ENCODE measurements at places on chromosomes 12 and 14.
A peak's percentile ranks its signal among the peaks of the same experiment; 100 is the strongest.

GRCh38 chr14:79161571-79161970 lies 991.4 kb downstream of the NRXN3 start:
- DNase-seq: no peak

DNA sequence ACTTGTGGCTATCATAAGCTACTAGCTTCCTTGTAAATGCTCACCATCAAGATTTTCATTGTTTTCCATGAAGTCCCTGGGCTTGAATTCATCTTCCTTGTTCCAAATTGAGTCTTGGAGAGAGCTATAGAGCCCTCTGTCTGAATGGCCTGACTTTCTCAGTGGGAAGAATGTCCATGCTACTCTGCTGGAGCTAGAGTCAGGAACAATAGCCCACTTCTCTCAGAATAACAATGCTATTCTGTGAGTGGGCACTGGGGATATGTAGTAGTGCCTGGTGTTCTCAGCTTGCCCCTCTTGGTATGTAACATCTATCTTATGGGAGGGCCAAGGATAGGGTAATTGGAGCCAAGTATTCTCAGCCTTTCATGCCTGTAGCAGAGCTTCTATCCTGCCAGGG lies 127.6 kb upstream of the TRHDE start:
- no peak for DNase-seq

- DNase-seq: no peak
Measured at GRCh38 chr14:41605550-41606281, 960 bp upstream of the LRFN5 start.

GRCh38 chr12:615620-616019 lies 47.6 kb downstream of the NINJ2 start:
- DNase-seq: no peak

- DNase-seq: no peak
Measured at GRCh38 chr14:81366214-81366613, 33.9 kb downstream of the STON2 start.

GRCh38 chr12:28708918-28709371 lies 440.1 kb upstream of the FAR2 start:
- no peak for DNase-seq

- DNase-seq: no peak
Measured at GRCh38 chr14:55065411-55065810, 14.0 kb downstream of the MAPK1IP1L start.

- no peak for DNase-seq
Measured at GRCh38 chr12:57456145-57456700, 1.1 kb downstream of the INHBE start.

- DNase-seq: no peak
Measured at GRCh38 chr12:119391673-119392072, 57.1 kb downstream of the CCDC60 start.

- DNase-seq: peak; percentile 27
Measured at GRCh38 chr12:51591016-51591901, at the start of gene SCN8A. TSS of gene SCN8A (plus strand) at chr12:51591233. CDS start at chr12:51662818, 71,585 bp downstream.

DNA sequence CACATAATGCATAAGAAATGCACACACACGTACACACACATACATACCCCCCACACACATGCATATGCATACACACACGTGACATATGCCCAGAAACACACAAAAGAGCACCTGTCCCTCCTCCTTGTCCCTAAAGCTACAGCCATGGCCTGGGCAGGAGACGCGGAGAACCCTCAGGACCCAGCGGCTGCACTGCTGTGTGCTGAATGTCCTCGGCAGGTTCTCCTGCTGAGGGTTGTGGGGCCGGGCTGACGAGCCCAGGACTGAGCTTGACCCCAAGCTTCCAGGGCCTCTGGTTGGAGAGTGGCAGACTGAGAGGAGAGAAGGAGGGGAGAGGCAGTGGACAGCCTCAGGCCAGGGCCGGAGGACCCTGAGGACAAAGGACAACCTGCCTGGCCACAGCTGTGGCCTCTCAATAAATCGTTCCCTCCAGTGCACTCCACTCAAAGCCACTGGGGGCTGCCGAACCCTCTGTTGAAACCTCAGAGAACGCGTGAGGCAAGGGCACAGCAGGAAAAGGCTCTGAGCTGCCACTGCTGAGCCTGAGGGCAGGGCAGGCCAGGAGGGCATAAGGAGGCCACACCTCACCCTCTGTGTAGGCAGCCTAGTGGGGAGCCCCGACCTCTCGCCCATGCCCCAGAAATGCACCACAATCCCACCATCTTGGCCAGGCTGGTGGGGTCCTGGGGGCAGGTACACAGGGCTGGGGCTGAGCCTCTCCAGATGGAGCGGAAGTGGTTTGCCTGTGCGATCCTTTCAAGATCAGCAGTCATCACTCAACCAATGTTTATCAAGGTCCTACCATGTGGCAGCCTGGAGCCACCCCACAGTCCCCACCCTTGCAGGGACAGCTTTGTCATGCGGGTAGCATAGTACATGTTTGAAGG lies 3.1 kb downstream of the CACNA2D4 start:
- DNase-seq: no peak

DNA sequence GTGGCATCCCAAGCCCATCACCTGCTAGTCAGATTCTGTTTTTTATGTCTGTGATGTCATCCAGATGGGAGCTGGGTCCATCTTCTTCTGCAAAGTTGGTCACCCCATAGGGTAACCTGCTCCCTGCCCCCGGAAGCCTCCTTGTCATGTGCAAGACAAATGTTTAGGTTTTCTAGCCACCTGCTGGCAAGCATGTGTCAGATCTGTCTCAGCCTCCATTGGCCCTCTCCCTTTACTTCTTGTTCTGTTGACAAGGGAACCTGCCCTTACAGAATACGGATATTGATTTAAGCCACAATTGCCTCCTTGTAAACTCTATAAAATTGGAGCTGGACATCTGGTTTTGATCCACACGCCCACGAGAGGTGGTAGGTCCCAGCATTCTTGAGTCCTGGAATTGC lies 7.5 kb downstream of the NTF3 start:
- DNase-seq: no peak

GRCh38 chr12:42585841-42586216 lies 3.7 kb downstream of the PRICKLE1 start:
- no peak for DNase-seq

DNA sequence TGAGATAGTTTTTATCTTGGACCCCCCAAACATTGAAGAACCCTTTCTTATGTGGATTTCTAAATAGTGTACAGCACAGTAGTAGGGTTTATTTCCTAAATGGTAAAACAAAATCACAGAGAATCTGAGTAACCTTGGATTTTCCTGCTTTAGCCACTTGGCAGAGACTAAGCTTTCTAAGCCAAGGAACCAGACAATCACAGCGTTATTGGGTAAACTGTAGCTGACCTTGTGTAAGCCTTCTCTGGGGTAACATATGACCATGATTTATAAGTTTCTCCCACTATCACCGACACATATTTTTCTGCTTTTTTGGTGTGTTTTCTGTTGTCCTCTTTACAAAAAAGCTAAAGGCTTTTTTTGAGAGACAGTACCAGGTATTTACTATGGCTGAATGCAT lies 136.3 kb upstream of the PZP start:
- DNase-seq: no peak

GRCh38 chr12:1307796-1308195 lies 286.6 kb downstream of the FBXL14 start:
- DNase-seq: no peak

DNA sequence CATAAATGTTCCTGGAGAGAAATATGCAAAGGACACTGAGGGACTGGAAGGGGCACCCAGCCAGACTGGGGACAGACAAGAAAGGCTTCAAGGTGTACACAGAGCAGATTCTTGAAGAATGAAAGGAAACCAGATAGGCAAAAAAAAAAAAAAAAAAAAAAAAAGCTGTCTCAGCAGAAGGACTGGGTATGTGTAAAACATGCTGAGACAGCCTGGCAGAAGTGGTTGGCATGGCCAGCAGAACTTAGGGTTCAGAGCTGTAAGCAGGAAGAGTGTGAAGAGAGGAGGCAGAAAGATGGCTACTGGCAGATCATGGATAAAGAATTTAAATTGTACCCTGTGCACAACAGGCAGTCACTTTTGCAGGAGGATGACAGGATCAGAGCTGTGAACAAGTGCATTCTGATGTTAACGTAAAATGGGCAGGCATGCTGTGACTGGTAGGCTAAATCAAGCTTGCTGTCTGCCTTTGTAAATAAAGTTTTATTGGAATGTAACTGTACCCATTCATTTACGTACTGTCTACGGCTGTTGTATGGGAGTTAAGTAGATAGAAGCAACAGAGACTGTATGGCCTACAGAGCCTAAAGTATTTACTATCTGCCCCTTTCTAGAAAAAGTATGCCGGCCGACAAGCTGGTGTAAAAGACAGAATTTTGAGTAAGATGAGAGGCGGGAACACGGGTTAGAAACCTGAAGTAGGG lies 42.2 kb downstream of the UBR7 start:
- no peak for DNase-seq

- no peak for DNase-seq
Measured at GRCh38 chr12:63955831-63956666, 111.5 kb downstream of the SRGAP1 start.

DNA sequence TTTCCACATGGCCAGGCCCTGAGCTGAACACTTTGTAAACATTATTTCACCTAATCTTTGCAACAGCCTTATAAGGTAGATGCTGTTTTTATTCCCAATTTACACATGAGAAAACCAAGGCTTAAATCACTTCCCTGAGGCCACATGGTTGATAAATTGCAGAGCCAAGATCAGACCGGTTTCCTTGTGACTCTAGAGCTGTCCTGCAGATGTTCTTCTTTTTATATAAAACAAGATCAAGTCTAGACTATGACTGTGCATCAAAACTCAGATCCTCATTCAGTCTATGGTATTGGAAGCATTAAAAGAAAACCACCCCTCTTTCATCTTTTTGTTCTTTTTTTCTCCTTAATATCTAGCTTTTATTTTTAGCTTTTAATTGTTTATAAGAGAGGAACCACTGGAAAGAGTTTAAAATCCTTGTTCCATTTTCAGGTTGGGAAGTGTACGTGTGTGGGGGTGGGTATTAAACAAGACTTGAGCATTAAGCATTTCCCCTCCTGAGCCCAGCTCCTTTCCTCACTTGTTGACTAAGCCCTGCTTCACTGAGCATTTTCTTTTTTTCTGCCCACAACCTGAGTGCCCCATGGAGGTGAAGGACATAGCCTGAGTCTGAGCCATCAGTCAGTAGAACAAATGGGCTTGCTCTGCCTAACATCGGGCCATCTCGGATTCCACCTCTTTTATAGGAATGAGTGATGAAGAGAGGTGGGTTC lies 45.4 kb downstream of the GPATCH2L start:
- DNase-seq: no peak

- no peak for DNase-seq
Measured at GRCh38 chr14:22314183-22314820, 274.7 kb downstream of the DAD1 start.

GRCh38 chr12:56129206-56129941 lies 1.3 kb downstream of the ESYT1 start:
- DNase-seq: peak; percentile 45

GRCh38 chr12:64025174-64025958 lies 180.9 kb downstream of the SRGAP1 start:
- DNase-seq: no peak

GRCh38 chr14:29930283-29930682 lies 2.6 kb upstream of the PRKD1 start:
- DNase-seq: no peak

GRCh38 chr12:129966146-129966995 lies 62.5 kb upstream of the TMEM132D start:
- no peak for DNase-seq

DNA sequence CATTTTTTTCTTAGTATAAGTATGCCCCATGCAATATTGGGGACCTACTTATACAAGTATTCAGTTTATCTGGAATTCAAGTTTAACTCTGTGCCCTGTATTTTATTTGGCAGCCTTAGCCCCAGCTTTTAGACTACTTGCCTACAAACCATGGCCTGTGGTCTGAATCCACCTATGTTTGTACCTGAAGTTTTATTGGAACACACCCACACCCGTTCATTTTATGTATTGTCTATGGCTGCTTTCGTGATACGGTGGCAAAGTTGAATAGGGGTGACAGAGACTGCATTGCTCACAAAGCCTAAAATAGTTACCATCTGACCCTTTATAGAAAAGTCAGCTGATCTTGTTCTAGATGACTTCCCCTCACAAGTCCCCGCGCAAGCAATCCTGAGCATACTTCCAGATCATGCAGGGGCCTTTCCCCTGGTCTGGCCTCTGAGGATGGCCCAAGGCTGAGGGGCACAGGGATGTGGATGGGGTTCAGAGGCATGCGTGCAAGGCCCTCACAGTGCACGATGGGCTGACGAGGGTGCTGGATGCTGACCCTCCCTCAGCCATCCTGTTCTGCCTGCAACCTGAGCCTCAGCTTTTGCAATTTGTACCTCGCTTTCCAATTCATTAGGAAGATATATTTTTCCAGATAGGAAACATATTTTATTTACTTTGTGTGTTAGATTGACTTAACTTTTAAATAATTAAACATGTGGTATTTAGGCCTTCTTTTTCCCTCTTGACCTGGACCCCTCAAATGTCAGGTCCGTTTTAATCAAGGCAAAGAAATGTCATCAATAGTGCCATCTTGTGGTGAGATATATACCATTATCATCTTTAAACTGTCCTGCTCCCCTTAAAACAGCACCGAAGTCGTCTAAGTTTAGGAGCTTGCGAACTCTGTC lies 527.3 kb upstream of the CCDC196 start:
- DNase-seq: no peak

DNA sequence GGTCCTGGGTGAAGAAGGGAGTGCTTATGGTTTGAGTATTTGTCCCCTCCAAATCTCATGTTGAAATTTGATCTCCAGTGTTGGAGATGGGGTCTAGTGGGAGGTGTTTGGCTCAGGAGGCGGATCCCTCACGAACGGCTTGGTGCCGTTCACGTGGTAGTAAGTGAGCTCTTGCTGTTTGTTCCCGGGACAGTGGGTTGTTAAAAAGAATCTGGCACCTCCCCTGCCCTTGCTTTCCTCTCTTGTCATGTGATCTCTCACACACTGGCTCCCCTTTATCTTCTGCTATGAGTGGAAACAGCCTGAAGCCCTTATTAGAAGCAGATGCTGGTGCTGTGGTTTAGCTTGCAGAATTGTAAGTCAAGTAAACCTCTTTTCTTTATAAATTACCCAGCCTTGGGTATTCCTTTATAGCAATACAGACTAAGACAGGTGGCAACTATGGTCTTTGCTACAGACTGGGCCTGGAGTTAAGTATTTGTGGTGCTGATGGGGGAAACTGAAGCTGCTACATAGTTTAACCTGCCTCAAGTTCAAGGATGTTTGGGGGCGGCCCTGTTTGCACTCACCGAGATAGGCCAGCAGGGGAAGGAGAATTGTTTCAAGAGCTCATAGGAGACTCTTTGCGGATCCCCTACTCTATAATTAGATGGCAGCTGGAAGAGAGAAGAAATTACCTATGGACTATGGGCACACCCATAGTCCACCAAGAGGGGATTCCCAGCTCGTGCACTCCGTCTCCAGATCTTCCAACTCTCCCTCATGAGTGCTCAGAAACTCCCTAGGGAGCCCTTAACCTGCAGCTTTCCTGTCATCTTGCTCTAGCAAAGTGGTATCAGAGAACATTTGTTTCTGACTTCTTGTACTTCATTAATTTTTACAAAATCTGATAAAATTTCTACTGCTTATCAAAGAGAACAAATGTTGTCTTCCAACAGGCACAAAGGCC lies 164.6 kb downstream of the SLC15A5 start:
- DNase-seq: no peak

GRCh38 chr12:54606556-54606955 lies 18.1 kb upstream of the PPP1R1A start:
- no peak for DNase-seq

Data from stimulated activated CD8-positive, alpha-beta memory T cell treated with anti-CD3 and anti-CD28 coated beads, Interleukin-7, amount 100 ng/mL, for 24 hours (primary cell).